ENCODE measurements at places on chromosomes 2 and 18.

DNA sequence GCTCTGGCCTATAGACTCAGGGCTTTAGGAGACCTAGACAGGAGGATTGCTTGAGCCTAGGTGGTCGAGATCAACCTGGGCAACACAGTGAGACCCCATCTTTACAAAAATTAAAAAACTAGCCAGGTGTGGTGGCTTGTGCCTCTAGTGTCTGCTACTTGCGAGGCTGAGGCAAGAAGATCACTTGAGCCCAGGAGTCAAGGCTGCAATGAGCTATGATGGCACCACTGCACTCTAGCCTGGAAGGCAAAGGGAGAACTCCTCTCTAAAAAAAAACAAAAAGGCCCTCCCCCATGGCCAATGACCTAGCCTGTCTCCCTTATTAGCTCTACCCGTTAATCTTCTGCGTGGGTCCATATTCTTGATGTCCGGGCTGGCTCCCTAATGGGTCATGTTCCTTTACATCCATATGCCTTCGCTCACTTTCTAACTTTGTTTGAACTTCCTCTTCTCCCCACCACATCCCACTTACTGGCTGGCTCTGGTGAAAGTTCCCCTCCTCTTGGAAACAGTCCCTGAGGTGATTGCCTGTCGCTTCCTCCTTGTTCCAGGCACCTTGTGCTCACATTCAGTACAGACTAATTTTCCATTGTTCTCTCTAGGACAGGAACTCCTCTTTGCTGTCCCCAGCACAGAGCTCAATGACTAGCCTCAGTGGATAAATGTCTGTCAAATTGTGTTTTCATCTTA lies 103.0 kb downstream of the AFF3 start:
- no peak for DNase-seq

DNA sequence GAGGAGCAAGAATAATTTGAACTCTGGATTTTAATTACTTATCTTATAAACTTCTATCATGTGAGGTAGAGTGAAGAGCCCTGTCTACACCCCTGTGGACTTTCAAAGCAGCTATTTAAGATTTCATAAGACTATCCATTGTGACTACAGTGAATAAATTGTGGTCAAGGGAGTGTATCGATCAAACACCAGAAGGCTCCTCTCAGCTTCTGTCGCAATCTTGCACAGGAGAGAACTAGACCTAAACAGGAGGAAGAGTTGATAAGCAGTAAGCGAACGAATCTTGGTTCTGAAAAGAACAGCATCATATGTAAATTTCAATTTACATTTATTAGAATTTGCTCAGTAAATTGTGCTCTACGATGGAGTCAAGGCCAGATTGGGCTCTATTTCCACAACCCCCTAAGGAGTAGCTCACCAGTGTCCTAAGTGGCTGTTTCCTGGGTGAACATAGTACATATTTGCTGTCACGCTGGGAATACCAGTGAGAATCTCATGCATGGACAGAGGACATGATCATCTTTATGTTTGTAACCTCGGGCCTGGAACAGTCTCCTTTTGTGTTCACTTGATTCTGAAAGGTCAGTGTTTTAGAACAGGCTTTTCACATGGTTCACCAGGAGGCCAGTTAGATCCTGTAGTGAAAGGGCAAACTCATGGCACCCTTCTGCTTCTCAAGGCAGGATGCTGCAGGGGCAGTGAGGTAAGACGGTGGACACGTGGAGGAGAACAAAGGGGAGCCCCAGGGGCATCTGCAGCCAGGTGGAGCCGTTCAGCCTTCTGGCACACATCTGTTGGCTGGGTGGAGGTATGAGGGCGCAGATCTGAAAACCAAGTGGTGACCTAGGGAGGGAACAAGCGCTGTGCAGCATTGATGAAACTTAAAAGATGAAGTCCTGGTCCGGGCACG lies 33.3 kb downstream of the NPAS2 start:
- no peak for DNase-seq

GRCh38 chr2:42569116-42569711 lies 782 bp downstream of the MTA3 start:
- peak; percentile 55 for DNase-seq

DNA sequence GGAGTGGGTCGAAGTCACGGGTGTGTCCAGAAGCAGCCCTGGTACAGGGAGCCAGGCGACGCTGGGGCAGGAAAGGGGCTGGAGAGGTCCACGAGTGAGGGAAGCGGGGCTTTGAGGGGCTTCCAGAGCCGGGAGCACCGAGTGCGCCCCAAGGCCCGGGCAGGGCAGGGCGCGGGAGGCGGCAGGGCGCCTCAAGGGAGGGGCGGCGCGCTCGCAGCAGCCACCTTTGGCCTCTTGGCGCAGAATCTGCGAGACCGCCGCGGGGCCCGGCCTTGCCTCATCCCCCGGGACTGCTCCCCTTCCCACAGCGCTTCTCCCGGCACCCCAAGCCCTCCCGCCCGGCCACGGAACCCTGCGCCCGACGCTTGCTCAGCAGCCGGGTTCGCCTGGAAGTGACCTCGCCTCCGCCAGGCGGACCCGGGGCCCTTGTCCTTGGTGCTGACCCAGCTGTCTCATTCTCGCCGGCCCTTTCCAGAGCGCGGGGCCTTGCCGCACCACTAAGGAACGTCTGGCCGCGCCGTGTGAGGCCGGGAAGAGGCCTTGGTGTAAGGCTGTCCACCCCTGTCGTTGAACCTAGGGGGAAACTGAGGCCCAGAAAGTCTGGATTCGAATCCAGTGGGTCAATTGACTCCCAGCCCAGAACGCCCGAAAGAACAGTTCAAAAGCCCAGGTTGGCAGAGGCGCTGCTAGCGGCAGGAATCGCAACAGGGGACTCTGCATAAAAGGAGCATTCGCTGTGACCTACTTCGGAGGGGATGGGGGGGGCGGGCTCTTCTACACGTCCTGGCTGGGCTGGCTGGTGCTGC lies 584 bp upstream of the DNER start:
- DNase-seq, result peak; percentile 68

DNA sequence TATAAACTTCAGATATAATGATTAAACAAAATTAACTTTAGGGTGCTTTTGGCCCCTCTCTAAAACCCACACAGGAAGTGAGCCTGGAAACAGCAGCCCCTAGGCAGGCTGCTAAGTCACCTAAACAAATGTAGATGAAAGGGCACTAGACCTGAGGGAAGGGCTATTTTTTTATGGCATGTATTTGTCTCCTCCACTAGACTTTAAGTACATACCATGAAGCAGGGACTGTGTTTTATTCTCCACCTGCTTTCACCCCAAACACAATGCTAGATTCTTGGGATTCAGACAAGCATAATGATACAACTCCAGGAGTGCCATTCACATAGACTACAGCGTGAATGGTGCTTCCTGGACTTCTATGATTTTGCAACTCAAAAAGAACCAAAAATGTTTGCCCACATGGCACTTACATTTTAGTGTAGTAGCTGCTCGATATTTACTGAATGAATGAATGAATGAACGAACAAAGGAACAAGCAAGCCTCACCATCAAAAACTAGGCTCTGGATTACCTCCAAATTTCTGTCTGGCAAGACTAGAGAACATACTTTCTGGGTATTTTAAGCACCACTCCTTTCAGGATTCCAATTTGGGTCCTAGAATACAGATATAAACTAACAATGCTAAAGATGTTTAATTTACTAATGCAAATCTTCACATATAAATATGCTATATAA lies 10.1 kb downstream of the ATAD2B start:
- DNase-seq, result no peak

GRCh38 chr18:38009320-38009719 lies 443.7 kb upstream of the CELF4 start:
- no peak for DNase-seq

GRCh38 chr2:10477443-10478297 lies 29.5 kb upstream of the ODC1 start:
- DNase-seq, result no peak

DNA sequence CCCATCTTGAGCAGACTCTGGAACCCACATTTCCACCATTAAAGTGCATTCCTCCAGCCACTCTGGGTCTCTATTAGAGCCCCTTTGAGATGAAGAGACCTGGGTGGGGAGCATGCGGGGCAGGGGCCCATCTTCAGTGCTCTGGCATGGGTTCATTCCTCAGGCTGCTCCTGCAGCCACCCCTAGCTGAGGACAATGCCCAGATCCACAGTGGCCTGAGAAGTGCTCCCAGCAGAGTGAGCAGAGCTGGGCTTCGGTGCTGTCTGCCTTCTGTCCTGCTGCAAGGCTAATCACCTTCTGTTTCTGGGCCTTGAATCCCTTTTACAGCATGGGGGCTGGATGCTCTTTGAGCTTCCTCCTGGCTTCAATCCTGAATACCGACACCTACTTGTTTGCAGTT lies 169.8 kb downstream of the TRIM43 start:
- DNase-seq, result no peak

GRCh38 chr18:79495591-79496071 lies 99.9 kb downstream of the NFATC1 start:
- DNase-seq, result no peak

DNA sequence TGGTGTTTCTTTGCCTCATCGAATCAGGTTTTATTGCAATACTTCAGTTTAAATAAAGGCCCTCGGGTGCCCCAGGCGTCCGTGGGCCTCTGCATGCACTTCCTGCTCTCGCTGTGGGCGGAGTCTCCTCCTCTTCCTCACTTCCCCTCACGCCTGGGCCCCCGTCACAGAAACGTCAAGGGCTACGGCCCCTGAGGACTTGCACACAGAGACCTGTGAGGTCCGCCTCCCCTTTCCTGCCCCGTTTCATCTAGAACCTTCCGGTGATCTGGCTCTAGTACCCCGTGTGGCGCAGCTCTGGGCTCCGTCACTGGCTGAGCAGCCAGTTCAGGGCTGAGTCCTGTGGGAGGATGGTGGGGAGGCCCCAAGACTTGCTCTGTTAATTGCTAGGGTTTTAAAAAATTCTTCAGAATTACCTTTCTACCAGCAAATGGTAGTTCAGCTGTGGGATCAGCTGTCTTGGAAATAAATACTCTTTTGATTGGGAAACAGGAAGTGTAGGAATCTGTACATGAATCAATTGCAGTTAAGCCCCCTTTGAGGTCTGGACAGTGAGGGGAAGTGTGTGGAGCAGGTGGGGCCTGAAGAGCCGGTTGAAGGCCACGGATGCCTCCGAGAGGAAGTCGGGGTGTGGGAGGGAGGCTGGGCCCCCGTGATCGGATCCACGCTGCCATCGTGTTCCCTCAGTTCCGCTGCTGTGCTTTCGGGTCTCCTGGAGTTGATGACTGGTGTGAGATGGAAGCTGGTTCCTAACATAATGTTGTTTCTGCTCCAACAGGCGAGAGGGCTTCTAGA lies 10.2 kb downstream of the NFATC1 start:
- DNase-seq, result no peak

DNA sequence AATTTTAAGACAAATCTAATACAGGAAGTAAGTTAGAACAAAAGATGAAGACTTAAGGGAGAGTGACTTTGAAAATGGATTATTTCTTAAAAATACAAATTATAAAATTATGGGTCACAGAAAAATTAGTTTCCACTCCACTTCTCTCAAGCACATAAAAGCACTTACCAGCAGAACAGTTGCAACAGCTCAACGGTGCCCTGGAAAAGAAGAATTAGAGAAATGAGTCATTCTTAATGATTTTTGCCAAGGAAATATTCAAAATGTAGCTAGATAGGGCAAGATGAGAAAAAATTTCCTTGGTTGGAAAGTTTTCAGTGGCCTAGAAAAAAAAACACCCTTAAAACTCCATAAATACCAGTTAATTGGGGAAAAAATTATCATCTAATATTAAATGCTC lies 2185.6 kb upstream of the CELF4 start:
- DNase-seq, result no peak

- no peak for DNase-seq
Observed at GRCh38 chr2:1947316-1947715, 203.0 kb upstream of the PXDN start.

- DNase-seq, result no peak
Observed at GRCh38 chr2:30936977-30937376, 129.7 kb upstream of the CAPN13 start.

DNA sequence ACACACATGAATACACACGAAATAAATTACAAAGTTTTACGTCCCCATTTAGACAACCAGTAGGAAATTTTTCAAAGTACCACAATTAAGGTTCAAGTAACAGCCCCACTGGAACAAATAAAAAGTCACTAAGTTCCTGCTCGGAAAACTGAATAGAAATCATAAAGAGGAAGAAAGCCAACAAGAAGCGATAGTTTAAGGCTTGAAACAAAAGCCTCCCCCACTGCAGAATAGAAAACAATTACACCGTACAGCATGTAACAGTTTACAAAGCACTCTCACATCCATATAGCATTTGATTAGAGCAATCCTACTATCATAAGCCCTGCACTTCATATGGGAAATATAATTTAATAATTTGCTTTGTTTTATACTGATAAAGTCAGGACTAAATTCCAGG lies 15.5 kb downstream of the KLF7 start:
- no peak for DNase-seq

DNA sequence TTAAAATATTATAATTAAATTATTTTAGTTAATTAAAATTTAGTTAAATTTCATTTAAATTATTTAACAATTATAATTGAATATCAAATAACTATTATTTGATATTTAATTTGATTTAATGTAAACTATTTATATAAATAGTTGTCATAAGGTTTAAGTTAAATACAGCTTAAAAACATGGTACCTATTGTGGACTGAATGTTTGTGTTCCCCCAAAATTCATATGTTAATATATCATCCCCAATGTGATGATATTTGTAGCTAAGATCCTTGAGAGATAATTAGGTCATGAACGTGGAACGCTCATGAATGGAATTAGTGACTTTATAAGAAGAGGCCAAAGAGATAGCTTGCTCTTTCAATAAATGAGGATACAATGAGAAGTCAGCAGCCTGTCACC lies 505.7 kb upstream of the LRATD1 start:
- no peak for DNase-seq

DNA sequence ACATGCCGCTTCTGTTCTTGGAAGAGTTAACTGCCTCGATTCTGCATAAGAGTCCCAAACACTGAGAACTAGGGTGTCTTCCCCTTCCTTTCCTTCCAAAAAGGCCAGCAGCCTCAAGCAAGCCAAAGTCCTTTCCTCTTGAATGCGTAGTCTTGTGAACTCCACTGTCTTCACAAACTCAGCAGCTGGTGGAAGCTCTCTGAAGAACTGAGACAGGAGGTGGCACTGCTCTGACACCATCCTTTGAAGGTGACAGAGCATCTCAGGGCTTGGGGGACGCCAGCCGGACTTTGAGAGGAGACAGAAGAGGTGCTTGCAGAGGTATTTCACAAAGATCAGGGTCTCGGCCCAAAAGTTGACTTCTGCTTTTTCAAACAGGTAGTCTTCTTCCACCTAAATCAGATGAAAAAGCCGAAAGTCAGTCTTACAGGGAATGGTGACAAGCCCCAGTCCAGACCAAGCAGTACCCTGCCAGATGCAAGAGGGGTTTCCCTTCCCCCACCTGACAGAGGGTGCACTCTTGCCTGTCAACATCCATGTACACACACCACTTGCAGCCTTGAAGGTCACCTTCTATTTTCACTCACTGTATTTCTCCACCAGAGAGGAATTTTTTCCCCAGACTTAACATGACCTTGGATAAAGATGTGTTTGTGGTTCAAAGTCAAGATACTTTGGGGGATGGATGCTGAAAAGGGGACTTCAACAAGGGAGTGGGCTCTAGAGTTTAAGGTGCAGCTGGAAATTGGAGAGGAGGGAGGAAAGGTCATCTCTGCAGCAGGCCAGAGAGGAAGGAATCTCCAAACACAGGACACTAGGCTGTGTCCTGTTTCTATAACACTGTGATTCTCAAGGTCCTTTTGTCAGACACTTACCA lies 4.8 kb upstream of the ZFP36L2 start:
- DNase-seq, result no peak

GRCh38 chr2:22110244-22110651 lies 986.5 kb downstream of the TDRD15 start:
- DNase-seq, result no peak

GRCh38 chr2:85112906-85113625 lies 20.1 kb upstream of the TCF7L1 start:
- peak; percentile 18 for DNase-seq

- DNase-seq, result no peak
Observed at GRCh38 chr2:86443631-86444350, 2.6 kb downstream of the KDM3A start.

- DNase-seq, result no peak
Observed at GRCh38 chr2:195575016-195575415, 82.0 kb upstream of the SLC39A10 start.
